Epithelial cell of alveolus of lung (primary cell): ENCODE measurements at places on chromosomes 5 and 9. TPM values are rescaled to one million over a fixed set of nuclear protein-coding genes. Genes with fewer than 3 reads are reported as not detected.

PCDHB3 gene
- 0.13 and 0.16 TPM in 2 replicates for total RNA-seq

CCDC69 gene
- total RNA-seq = 3.5 and 13.6 TPM in 2 replicates

IFNA13 gene
- not detected in 2 replicates for total RNA-seq

HACD4 gene
- 3.7 and 5.3 TPM in 2 replicates for total RNA-seq

SOHLH1 gene
- total RNA-seq = not detected in 2 replicates

NR4A3 gene
- 0.26 and 1.3 TPM in 2 replicates for total RNA-seq

DRD1 gene
- total RNA-seq = not detected in 2 replicates

TRIM7 gene
- 2.5 and 3.8 TPM in 2 replicates for total RNA-seq

GZMA gene
- total RNA-seq = not detected in 2 replicates

PCDHA9 gene
- under 0.01 TPM in 1 of 2 replicates, not detected in the other for total RNA-seq

BNIP1 gene
- total RNA-seq = 21.6 and 22.8 TPM in 2 replicates

CSF1R gene
- under 0.01 TPM in 1 of 2 replicates, not detected in the other for total RNA-seq

BAAT gene
- total RNA-seq = 0.13 and 0.56 TPM in 2 replicates

OTP gene
- total RNA-seq = 0.24 TPM in 1 of 2 replicates, not detected in the other

DMXL1 gene
- total RNA-seq = 17.1 and 19.3 TPM in 2 replicates
